ENCODE measurements at places on chromosomes 13 and 19. TPM values are rescaled to one million over a fixed set of nuclear protein-coding genes. Genes with fewer than 3 reads are reported as not detected.

- DNase-seq = no peak
Measured at GRCh38 chr13:26179344-26179743, 42.8 kb downstream of the RNF6 start.

DNA sequence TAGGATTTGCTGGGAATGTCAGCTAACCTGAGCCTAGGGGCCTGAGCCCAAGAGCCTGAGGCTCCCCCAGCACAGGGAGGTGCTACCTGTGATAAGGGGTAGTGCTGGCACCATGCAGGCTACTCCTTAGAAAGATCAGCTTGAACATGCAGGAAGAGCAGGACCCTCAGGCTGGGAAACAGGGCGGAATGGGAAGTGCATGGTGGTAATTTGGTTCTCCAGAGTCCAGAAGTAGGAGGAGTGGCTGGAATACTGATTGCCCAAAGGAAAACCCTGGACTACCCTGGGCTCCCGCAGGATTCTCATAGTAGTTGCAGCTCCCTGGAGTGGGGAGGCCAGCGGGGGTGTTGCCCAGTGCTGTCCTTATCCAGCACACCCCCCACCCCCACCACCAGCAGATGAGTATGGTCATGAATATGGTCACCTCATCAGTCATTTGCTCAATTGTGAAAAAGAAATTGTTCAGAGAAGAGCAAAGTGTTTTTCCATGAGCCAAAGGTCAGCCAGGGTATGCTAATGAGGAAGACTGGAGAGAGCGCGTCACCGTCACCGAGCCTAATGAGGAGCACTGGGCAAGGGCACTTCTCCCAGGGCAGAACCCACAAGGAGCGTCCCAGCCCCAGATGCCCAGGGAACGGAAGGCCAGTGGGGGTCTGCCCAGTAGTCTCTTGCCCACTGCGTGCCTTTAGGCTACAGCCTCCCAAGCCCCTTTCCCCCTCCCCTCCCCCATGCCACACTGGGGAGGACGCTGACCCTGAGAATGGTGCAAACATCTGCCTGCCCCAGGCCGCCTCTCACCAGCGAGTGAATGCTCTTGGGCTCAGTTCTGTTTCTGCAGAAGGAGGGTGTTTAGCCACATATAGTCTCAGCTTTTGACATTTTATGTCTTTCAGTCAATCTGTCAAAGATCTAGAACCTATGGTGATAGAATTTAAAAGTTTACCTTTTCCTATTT, 5.3 kb downstream of the SLC25A15 start:
- DNase-seq = no peak

The KLK15 gene
- not detected for total RNA-seq

DNA sequence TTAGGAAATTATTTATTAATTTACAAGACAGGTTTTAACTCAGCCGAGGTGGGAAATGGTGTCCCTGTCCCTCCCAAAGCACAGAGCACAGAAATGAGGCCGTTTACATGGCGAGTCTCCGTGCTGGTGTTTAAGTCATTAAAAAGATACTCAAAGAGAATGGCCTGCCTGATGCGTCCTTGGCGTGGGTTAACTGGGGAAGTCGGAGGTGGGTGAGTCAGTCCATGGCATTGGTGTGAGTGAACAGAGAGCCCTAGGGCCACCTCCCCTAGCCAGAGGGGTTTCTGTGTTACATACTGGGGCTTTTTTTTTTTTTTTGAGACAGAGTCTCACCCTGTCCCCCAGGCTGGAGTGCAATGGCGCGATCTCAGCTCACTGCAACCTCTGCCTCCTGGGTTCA, 3.9 kb downstream of the FEM1A start:
- DNase-seq = no peak

GRCh38 chr19:34017024-34017423, 155.3 kb upstream of the LSM14A start:
- DNase-seq = no peak

GRCh38 chr19:57342582-57342981, 8.5 kb upstream of the ZNF304 start:
- DNase-seq = no peak

DNA sequence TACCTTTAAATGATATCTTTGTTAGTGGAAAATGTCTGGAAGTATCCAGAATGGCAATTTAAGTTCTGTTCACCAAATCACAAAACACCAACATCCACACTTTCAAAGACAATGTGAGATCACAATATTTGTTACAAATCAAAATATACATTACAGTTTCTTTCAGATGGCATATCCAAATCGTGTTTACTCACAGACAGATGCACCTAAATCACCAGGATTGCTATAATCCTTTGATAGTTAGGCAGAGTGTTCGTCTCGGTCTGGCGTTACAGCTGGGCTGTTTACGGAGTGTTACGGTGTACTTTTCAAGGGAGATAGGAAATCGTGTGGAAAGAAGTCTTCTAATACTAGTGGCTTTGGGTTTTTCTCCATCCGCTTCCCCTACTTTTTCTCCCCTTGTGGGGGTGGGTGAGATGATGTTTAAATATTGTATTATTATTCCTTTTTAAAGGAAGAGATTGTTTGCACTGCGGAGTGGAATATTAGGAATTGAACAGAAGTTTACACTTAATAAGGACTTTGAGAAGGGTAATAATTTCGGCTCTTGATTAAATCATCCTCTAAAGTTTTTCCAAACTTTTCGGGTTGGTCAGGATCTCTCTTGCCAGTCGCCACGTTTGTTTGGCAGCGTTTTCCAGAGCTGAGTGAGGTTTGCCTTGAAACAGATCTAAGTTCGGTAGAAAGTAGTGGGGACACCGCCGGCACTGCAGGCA, 1.8 kb downstream of the MAB21L1 start:
- no peak for DNase-seq

DNA sequence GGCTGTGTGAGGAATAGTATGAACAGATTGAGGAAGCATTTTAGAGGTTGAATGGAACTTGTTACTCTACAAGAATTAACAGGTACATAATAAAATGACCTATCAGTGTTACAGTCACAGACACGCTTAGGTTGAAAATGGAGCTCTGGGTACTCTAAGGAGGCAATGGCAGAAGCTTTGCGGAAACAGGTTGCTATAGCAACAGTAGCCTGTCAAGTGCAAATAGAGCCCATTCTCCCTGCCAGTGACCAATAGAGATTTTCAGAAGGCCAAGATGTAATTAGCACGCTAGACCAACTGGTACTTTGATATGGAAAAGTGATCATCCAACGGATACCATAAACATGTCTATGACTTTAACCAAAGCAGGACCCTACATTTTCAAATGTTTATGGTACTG, 148.5 kb upstream of the FREM2 start:
- DNase-seq = no peak

GRCh38 chr13:51861723-51862300, at the start of gene CCDC70:
Gene CCDC70, plus strand, starts transcription at chr13:51861969. Its CDS starts 3,443 bp downstream, at chr13:51865412.
- DNase-seq = no peak
